CD4-positive, alpha-beta T cell treated with Interleukin-17A for 4 hours (primary cell): ENCODE measurements at places on chromosomes 11 and 22.

GRCh38 chr11:20362481-20362880 is 1.0 kb upstream of the HTATIP2 start:
- DNase-seq = no peak

DNA sequence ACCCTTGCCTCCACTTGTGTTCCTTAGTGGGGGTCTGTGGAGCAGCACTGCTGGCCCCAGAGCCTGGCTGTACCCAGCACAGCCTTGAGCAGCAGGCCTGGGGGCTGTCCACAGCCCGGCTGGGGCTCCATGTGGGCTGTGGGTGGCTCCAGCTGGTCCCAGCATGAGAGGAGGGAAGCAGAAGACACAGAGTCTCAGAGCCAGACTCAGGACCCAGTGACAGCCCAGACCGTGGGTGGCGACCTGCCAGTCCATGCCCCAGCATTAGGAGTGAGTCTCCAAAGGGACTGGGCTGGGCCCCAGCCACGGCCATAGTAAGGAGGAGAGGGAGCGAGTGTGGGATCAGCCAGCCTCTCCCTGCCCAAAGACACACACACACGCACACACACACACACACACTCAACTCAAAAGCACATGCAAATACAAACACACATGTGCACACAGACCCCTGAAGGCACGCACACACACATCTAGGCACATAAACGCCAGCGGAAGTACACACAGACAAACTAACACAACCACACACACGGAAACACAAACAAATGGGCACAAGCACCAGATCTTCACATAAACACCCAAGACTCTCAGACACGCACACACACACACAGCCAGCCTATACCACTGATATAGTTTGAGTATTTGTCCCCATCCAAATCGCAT is 16.7 kb upstream of the LRRC10B start:
- DNase-seq = no peak

GRCh38 chr11:75325713-75326438 is 25.6 kb downstream of the ARRB1 start:
- DNase-seq = peak; percentile 68

DNA sequence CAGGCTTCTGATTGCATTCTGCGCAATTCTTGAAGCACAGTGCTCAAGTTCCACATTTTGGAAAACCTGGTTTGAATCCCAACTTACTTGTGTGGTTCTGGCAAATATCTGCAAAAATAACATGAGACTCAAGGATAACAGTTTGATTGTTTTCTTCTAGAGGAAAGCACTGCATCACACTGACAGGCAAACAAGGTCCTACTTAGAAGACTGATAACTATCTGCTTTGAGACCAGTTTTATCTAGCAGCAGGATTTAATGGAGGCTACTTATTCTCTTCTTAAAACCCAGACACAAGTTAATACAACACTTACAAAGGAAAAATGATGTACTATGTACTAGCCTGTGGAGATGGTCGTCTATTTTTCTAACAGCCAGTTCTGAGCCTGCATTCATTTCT is 41.4 kb downstream of the RIC3 start:
- no peak for DNase-seq

DNA sequence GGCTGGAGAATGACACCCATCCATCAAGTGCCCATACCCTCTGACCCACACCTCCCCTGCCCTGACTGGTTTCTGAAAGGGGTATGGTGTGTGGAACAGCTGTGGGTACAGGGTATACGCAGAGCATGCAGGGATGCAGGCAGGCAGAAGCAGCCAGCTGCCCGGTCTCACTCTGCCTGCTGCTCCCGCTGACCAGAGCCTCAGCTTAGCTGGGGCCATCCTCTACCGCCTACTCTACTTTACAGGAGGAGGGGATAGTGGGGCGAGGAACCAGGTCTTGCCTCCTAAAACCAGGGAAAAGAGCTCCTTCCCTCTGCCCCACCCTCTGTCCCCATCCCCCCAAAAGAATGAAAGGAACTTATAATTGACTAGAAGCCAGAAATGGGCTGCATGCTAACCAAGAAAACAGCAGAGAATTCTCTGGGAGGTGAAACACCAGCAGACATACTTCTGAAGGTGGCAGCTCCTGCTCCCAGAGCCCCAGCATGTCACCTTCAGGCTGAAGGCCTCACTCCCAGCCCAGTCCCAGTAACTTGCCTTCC is 13.0 kb upstream of the CHRM4 start:
- DNase-seq = no peak

- peak; percentile 78 for DNase-seq
These were observed 88.4 kb downstream of the PDE2A start for GRCh38 chr11:72585762-72586311.

- DNase-seq = no peak
These were observed 4.2 kb upstream of the SERPINH1 start for GRCh38 chr11:75557666-75558494.

DNA sequence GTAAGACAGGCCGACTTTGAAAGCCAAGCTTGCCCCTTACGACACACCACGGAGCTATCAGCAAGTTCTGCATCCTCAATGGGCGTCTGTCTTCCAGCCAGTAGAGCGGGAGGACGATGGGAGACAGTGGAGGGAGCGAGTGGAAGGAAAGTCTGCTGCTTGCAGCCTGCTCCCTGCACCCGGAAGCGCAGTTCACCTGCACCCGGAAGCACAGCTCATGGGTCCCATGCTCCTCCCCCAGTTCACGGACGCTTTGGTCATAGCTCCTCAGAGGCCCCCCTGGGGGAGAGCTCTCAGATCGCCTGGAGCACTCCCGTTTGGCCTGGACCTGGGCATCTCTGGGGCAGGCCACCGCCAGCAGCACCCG is 51.3 kb downstream of the FBLN1 start:
- no peak for DNase-seq

GRCh38 chr22:31972180-31972579 is 27.8 kb downstream of the YWHAH start:
- DNase-seq = no peak

DNA sequence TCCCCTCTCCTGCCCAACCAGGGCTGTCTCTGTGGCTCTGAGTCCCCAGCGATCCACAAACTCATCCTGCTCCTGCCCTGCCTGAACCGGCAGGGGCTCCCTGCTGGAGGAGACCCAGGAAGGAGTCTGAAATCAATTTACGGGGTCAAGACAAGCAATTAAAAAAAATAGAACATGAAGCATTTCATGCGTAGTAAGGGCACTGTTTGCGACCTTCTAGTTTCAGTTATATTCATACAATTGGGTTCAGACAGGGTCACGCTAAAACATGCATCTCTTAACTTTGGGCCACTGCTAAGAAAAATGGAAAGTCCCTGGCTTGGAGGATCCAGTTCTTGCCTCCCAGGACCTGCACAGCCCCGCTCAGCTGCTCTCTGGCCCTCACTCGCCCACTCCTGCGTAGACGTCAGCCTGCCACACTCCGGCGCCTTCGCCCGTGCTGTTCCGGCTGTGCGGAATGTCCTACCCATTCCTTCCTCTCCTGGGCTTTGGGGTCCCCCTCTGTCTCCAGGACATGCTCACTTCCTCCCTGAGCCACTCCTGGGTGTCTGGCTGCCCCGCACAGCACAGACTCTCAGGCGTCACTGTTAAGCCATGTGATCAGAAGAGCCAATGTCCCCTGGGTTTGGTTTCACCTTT is 12.8 kb downstream of the NFAM1 start:
- no peak for DNase-seq

- DNase-seq = no peak
These were observed 6.9 kb downstream of the RAB3IL1 start for GRCh38 chr11:61910187-61911127.

DNA sequence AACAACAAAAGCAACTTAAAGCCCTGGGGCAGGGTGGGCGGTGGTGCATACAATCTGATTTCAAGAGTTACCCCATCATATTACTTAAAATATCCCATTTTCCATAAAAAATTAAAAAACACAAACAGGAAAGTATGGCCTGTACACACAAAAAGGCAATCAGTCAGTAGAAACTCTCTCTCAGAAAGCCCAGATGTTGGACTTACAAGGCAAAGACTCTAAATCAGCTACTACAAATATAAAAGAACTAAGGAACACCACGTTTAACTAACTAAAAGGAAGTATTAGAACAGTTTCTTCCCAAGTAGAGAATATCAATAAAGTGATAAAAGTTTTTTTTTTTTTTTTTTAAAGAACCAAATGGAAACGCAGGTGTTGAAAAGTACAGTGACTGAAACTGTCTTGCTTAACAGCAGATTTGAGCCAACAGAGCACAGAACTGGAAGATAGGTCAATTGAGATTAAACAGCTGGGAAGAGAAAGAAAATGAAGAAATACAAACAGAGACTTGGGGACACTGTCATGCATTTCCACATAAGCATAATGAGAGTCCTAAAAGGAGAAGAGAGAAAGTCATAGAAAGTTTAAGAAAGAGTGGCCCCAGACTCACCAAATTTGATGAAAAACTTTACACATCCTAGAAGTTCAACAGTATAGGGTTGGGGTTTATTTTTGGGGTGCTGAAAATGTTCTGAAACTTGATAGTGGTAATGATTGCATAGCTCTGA is 8.6 kb downstream of the SC5D start:
- no peak for DNase-seq

DNA sequence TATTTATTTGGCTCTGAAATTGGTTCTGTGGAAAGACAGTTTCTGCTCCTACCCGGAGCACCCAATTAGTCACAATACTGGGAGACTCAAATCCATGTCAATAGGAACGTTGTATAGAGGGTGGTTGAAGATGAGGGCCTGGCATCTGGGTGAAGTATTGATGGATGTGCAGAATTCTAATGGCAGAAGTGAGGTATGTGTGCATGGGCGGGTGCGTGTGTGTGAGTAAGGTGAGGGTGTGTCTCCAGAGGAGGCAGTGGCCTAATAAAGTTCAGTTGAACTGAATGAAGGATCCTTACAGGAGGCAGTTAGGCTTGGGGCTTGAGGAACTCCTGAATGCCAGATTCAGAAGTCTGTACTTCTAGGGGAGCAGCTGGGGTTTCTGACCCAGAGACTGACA is 71.8 kb upstream of the B3GAT1 start:
- no peak for DNase-seq

GRCh38 chr11:103832762-103833161 is 203.7 kb upstream of the DDI1 start:
- no peak for DNase-seq

- no peak for DNase-seq
These were observed 48.2 kb upstream of the FTH1 start for GRCh38 chr11:62015615-62016014.

GRCh38 chr11:14783788-14784187 is 108.2 kb downstream of the CYP2R1 start:
- DNase-seq = no peak

DNA sequence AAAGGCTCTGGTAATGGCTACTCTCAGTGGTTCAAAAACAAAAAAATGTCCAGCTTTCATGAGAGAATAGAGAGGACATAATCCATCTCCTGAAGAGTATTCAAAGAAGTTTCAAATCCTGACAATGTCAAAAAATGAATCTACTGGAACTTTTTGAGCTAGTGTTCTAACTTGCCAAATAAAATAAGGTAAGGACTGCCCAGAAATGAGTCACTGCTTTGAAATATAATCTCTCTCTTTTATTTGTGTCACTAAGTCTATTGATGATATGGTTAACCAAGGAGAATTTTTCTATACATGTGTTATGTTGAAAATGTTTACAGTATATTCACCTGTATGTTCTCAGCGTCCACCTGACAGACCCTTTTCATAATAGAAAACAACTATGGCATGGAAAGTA is 3.4 kb downstream of the GUCY1A2 start:
- DNase-seq = no peak

GRCh38 chr11:44963136-44963535 is 12.5 kb upstream of the TP53I11 start:
- DNase-seq = no peak

- no peak for DNase-seq
These were observed 3.9 kb upstream of the DNAJB13 start for GRCh38 chr11:73946798-73947458.

DNA sequence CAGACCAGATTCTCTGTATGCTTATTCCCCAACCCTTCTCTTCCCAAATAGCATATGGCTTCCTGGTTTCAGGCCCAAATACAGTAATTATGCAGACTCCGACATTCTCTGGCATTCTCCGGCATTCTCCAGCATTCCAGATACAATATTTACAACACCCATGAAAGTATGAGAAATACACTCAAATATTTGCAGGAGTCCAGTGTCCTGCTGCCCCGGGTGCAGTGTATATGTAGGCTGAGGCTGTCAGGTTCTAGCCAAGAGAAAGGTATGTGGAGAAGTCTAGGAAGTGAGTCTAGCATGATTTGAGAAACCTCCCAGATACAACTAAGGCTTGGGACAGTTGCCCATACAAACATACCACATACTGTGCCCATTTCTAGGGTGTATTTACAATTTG is 160.7 kb downstream of the SOX6 start:
- DNase-seq = no peak

- DNase-seq = peak; percentile 27
These were observed 147.5 kb upstream of the CTSC start for GRCh38 chr11:88484873-88485621.

DNA sequence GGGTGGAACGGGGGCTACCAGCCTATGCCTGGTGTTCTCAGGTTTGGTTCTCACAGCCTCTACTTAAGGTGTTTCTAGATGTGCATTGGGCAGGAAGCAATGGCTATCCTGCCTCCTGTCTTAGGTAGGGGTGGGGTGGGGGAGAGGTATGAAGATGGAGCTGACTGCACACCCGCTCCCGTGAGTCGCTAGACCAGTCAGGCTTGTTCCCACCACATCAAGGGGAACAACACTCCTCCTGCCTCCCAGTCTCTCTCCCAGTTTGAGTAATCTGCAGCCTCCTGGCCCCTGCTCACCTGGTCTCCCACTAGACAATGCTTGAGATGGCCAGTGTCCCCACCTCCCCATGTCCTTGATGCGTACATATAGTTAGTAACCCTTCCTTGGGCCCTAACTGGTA is 79.3 kb upstream of the TENM4 start:
- DNase-seq = no peak
